ENCODE measurements at places on chromosomes 1 and 21. TPM values are rescaled to one million over a fixed set of nuclear protein-coding genes. Genes with fewer than 3 reads are reported as not detected.

Gene ANGPTL3
- total RNA-seq: not detected

Gene TNNI3K
- 0.94 TPM for total RNA-seq

Gene MYBPH
- total RNA-seq: 0.35 TPM

Gene ATP5PF
- total RNA-seq: 12.6 TPM

Gene CD5L
- not detected for total RNA-seq

Gene RAB7B
- total RNA-seq: 4.7 TPM

Gene FCN3
- not detected for total RNA-seq

Gene FCRL4
- total RNA-seq: not detected

Gene GNG4
- under 0.01 TPM for total RNA-seq

Gene GSTM5
- total RNA-seq: 0.60 TPM

Gene S100A7
- total RNA-seq: not detected
